Stimulated activated CD4-positive, alpha-beta T cell treated with anti-CD3 and anti-CD28 coated beads, Interleukin-15, amount 100 ng/mL, for 1 hour (primary cell): ENCODE measurements at places on chromosomes 7 and 10.

- DNase-seq: no peak
Measured at GRCh38 chr7:152335900-152336571, 99.8 kb downstream of the KMT2C start.

DNA sequence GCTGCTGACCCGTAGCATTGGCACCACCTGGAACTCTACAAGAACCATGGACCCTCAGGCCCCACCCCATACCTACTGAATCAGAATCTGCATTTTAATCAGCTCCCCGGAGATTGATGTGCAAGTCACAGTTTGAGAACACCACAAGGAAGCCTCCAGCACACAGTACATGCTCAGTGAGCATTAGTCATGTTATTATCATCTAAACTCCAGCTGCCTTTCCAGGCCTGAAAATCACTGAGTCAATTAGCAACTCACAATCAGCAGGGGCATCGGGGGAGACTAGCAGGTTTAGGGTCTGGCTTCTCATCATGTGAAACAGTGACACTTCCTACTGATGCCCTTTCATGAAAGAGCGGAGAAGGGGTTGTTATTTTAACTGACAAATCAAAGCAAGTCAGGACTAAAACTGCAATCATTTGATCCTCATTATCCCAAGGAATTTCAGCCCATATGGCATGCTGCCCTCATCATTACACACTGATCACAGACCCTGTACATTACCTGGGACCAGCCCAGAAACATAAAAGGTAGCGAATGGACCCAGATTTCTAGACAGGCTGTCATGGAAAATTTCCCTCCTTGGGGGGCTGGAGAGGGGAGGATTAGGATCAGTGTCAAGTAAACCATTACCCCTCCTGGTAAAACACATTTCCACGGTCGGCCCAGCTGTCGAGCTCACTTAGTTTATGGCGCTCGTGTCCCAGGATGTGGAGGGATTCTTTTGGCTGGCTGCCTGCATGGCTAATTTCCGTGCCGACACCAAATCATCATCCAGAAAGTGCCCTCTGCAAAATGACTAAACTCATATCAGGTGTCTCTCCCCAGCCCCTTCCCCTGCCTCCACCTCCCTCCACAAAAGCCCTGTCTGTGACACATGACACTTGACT, 122.8 kb downstream of the PRLHR start:
- DNase-seq: no peak

DNA sequence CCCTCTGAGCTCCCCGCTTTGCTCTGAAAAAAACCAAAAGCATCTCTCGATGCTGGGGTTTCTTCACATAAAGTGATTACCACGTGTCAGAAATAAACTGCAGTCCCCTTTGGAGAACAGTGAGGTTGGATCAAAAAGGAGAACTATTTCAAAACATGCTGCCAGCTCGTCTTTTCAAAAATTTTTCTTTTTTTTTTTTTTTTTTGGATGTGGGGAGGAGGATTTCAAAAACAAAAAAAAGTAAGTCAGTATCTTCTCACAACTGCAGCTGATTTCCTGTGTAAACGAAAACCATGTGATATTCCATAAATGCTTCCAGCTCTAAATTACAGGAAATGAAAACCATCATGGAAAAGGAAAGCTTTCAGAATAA, 155.0 kb upstream of the LYZL2 start:
- DNase-seq: no peak

- no peak for DNase-seq
Measured at GRCh38 chr10:58477902-58478301, 34.8 kb upstream of the BICC1 start.

DNA sequence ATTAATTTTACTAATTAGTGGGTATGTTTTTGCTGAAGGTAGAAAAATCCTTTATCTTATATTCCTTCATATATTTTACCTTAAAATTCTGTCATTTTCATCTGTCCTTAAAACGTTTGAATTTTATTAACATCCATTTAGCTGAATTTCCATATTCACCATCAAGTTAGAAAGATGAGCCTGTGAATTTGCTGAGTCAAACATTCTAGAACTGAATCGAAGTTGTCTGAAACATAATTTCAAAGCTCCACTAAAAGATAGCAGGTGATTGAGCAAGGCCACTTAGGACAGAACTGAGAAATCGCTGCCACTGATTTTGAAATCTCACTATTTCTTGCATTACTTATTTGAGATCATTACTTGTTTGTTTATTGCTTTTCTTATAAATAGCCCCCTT, 17.5 kb downstream of the HGF start:
- DNase-seq: no peak

- no peak for DNase-seq
Measured at GRCh38 chr7:2190531-2190930, 42.2 kb downstream of the MAD1L1 start.

DNA sequence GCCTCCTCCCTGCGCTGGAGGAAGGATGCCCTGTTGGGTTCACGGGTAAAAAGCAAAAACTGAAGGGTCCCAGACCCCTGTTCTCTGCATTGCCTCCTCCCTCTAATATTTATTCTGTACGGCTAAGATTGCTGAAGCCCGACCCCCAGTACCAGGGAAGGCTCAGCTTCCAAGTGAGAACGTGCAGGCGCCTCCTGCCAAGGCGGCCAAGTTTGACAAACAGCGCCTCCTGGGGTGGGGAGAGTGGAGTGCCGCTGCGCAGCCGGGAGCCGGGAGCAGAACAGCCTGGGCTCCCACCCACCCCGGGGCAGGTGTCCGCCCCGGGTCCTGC, 4.7 kb upstream of the EBF3 start:
- no peak for DNase-seq

DNA sequence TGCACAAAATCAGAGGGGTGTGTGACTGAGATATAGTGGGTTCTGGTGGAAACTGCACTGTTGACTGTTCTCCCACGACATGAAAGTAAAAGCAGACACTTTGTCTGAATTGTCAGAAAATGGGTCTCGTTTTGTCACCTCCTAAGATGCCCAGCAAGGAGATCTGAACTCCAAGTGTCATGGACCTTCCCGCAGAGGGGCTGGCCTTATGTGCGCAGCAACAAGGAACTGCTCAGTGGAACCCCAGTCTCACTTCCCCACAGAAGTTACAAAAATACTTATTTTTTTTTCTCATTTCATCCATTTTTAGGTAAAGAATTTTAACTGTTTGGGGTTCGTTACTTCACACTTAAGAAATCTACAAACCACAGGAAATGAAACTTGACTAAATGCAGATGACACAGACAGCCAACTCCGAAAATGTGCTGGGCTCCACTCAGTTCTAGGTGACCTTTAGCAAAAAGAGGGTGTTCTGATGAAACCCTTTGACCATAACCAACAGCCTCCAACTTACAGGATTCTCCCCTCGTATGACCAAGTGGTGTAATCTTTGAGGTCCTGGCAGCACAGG, 115.0 kb downstream of the FAM107B start:
- peak; percentile 8 for DNase-seq

DNA sequence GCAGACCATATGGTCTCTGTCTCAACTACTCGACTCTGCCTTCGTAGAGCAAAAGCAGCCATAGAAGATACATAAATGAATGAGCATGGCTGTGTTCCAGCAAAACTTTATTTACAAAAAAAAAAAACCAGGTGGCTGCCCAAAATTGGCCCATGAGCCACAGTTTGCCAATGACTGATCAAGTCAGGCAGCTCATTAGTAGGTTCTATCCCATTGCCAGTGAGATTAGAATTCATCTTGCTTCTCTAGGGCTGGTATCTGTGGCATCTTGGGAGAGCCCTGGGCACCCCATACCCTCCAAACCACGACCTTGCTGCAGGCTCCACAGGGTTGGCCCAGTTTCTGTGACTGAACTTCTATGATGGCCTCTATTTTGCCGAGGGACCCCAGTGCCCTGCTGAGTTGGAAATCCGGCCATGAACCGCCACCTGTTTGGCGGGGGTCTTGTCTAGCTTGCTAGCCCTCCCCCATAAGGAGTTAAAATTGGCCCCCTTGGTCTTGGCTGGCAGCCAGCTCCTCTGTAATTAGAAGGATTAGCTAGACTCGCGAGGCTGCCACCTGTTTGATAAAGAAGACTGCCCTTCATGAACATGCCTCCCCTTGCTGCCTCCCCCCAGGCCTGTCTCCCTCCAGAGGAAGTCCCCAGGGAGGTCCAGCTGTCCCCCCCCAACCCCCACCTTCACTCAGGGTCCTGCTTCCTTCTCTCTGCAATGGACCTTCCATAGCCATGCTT, 83.9 kb downstream of the CHN2 start:
- no peak for DNase-seq

- no peak for DNase-seq
Measured at GRCh38 chr7:136312592-136312991, 335.4 kb upstream of the MTPN start.

DNA sequence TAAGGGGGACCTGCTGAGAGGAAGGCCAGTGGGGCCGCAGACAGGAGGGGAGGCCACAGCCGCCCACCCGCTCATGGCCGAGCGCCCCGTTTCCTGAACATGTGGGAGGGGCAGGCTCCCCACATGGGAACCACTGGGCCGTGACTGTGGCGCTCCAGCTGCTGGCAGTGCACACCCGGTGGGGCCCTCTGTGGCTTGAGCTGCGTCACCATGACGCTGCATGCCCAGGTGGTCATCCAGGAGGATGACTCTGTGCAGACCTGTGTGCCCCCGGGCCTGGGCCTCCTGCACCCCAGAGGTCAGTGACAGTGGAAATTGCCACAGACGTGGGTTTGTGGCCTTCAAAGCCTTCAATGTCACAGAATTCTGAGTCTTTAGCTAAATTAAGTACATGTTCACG, 85.1 kb downstream of the MGMT start:
- no peak for DNase-seq

DNA sequence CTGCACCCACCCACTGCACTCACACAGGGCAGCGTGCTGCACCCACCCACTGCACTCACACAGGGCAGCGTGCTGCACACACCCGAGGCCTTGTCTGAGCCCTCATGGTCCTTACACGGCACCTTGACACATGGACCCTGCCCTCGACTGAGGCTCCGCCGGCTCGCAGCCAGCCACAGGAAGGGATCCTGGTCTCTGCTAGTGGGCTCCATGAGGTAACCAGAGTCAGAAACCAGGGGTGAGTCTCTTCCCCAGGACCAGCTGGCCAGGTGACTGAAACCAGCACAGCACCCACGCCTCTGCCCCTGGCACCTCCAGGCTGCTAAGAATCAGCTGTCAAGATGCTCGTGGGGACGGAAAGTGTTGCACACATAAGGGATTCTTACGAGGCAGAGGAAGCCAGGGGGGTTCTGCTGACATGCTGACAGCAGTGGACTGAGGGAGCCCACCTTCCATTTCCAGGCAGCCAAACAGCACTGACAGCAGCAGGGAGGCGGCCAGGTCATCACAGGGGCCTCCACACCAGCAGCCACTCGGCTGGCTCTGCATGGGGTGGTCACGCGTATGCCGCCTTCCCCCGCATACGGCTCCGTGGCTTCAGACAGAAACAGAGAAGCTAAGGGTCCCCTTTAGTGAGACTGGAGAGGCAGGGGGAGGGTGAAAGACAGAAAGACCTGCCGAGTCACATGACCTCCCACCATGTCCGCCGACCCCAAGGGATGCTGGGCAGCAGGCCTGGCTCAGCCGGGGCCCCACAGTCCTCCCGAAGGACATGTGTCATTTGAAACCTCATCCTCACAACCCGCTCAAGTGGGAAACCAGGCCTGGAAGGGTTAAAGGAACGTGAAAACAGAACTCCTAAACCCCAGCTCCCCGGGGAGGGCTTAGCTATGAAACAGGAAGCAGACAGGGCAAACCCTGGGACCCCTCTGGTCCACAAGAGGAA, 34.2 kb downstream of the GPER1 start:
- DNase-seq: no peak

- no peak for DNase-seq
Measured at GRCh38 chr7:84291756-84292155, 97.2 kb upstream of the SEMA3A start.

GRCh38 chr10:34813626-34814222, 1.4 kb downstream of the PARD3 start:
- no peak for DNase-seq

DNA sequence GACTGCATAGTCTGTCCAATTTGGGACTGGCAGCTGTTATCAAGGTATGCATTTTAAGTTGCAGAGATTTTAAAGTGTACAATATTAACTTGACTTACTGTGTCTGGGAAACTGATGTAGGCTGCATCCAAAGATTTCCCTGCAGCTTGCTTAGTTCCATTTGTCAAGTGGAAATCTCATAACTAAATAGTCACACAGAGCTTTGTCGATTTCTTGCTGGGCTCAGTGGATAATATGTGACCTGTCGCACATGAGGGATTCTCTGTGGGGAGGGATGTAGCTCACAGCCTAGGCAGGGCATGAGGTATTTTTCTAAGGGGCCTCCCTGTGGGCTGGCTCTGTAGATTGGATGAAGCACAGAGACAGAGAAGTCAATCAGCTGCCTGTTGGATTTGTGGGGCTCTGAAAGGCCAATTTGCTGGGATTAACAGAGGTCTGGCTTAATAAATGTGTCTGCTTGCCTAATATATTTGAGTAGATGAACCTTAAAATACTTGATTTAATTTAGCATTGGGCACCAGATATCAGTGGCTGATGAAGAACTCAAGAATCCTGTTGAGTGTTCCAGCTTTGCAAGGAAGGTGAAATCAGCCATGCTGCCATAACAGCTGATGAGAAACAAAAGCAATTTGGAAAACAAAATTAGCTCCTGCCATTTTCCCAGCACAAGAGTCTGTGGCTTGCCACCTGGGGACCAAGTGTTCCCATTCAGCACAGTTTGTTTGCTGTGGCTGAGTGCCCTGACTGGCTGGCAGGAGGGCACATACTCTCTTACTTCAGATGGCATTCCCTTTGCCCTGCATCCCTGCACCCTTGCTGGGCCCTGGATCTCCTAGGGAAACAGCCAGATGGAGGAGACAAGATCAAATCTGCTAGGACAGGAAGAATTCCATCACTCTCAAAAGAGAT, 598.5 kb downstream of the SORCS3 start:
- DNase-seq: no peak

DNA sequence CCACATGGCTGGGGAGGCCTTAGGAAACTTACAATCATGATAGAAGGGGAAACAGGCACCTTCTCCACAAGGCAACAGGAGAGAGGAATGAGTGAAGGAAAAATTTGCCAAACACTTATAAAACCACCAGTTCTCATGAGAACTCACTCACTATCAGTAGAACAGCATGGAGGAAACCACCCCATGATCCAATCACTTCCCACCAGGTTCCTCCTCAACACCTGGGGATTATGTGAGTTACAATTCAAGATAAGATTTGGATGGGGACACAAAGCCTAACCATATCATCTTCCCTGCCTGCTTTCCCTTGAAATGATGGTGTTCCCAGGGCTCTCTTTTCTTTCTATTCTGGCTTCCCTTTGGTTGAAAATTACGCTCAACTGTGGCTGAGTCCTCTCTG, 262.7 kb upstream of the HABP2 start:
- no peak for DNase-seq

GRCh38 chr10:92552310-92552709, 21.6 kb downstream of the IDE start:
- no peak for DNase-seq

GRCh38 chr7:124031919-124032318, 948 bp downstream of the TMEM229A start:
- no peak for DNase-seq

- no peak for DNase-seq
Measured at GRCh38 chr10:50917486-50917885, 32.1 kb upstream of the A1CF start.

GRCh38 chr10:124065382-124066125, 27.8 kb downstream of the CHST15 start:
- DNase-seq: no peak
